Foreskin keratinocyte (primary cell): ENCODE measurements at places on chromosomes 16 and 17. TPM values are rescaled to one million over a fixed set of nuclear protein-coding genes. Genes with fewer than 3 reads are reported as not detected.

The HOXB9 gene
- polyA plus RNA-seq: not detected in 2 replicates

The YPEL3 gene
- 29.6 and 43.1 TPM in 2 replicates for polyA plus RNA-seq

The LASP1 gene
- polyA plus RNA-seq: 117 and 128 TPM in 2 replicates

GRCh38 chr17:78572239-78573205, 4.7 kb downstream of the DNAH17 start:
- no peak for DNase-seq

DNA sequence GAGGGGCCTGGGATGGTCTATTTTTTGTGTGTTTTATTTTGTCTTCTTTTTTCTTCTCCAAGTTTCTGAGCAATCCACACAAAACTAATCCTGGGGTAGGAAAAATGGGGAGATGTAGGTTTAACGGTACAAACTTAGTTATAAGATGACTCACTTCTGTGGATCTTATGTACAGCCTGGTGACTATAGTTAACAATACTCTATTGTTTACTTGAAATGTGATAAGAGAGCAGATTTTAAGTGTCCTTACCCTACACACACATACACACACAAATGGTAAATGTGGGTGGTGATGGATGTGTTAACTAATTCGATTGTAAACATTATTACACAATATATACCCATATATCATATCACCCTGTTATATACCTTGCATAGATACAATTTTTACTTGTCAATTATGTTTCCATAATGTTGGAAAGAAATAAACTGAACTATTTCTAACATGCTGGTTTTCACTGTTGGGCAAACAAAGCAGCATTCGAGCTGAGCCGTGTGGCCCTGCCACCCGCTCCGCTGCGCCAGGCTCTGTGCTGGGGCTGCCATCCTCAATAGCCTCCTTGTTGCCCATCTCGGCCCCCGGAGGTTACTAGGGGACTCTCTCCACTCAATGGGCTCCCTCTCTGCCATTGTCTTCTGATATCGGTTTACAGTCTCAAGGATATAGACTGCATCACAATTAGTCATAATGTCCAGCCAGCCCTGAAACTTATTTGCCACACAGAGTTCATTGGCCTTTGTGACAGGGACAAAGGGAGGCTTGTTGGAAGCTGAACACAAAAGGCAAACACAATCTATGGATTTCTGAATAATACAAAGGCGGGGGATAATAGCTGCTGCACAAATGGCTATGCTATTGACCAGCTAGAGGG, 380.3 kb upstream of the MAF start:
- peak; percentile 4 for DNase-seq

DNA sequence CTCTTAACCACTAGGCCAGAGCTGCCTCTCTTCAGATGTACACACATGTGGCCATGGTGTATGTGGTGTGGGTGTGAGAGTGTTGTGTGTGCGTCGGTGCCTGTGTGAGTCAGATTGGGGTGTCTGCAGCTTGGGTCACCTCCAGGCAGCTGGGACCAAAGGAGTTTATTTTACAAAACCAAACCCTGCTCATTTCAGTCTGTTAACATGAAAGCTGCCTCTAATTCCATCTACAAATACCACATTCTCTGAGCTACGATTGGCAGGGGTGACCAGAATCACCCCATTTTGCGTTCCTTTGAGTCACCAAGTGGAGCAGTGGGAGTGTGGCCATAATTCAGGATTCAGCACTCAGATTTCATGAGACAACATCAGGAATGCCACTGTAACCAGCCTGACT, 105.3 kb downstream of the IRX5 start:
- no peak for DNase-seq

DNA sequence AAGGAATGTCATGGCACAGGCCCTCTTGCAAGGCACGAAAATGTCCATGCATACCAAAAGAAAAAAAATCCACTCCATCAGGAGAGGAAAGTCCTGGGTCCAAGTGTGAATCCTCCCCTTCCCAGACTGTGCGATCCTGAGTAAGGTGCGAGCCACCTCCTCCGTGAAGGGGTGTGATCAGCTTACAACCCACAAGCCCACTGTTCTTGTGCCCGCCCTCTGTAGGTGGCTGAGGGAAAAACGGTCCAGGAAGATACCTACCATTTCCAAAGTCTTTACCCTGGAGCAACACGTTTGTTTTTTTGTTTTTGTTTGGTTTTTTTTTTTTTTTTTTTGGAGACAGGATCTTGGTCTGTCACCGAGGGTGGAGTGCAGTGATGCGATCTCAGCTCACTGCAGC, 116.5 kb downstream of the ZNF423 start:
- DNase-seq: no peak

GRCh38 chr16:13919683-13920509, at the start of gene ERCC4:
Gene ERCC4, plus strand, starts transcription at chr16:13920154. Its CDS starts 12 bp downstream, at chr16:13920166.
- peak; percentile 97 for DNase-seq

GRCh38 chr17:20073055-20073979, 64.2 kb downstream of the SPECC1 start:
- no peak for DNase-seq

DNA sequence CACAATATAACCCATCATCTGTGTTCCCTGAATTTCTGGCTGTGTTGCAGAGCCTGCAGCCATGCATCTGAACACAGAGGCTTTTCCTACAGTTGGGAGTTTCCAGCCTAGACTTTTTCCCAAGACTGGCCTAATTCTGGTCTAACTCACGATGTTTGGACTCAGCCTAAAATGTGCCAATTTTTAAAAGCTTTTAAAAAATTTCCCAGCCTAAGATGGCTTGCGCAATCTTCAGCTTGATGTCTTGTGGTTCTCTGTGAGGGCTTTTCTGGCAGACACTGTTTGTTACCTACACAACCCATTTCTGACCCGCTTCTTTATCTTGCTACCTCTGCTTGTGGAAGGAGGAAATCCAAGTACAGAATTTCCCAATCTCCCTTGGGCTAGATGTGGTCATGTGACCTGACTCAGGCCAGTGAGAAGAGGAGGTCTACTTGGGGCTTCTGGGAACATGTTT, 72.7 kb upstream of the GAS7 start:
- no peak for DNase-seq

GRCh38 chr16:87739801-87740200, 26.0 kb downstream of the KLHDC4 start:
- no peak for DNase-seq

DNA sequence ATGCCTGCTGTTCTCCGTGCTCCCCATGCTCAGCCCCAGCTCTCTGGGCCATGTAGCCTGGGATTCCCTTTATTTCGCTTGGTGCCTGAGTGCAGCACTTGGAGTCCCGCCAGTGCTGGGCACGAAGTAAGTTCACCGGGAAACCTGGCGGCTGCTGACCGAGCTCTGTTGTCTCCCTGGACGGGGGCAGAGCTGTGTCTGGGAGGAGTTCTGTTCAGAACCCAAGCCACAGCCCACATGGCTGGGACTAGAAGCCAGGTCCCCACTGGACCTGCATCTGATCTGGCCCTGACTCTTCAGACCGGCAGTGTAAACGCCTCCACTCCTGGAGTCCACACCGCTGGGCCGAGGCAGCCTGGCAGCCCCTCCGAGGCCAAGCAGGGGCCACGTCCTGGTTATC, 37.5 kb upstream of the CIBAR2 start:
- DNase-seq: no peak
